ENCODE measurements at places on chromosomes 6 and 20. TPM values are rescaled to one million over a fixed set of nuclear protein-coding genes. Genes with fewer than 3 reads are reported as not detected.
A peak's percentile ranks its signal among the peaks of the same experiment; 100 is the strongest.

DNA sequence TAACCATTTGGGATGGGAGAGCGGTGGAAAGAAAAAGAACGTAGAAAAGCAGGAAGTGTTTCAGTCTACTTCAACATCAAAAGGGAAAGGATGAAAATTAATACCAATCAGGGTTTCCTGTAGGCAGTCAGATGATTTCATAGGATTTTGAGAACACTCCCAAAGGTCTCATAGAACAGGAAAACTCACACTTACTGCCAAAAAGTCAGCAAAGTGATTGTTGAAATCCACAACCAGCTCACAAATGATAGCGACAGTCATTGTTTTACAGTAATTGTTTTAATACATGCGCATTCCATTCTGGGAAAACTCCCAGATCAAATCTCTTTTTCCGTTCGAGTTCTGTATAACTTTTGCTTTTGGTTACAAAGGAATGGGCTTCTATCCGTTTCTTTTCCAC is 5.3 kb upstream of the CNKSR3 start:
- peak; percentile 89 for DNase-seq

DNA sequence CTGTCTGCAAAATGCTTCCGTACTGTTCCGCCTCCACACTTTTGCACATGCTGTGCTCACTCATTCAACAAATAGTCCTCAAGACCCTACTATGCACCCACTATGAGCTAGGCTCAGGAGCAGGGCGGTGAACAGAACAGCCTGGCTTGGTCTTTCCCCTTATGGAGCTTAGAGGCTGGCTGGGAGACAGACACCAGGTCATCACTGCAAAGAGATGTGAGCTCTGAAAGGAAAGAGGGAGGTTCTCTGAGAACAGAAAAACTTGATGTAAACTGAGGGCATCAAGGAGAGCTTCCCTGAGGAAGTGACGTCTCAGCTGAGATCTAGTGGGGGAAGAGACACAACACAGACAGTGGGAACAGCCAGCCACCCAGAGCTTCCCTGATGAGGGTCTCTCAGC is 31.0 kb upstream of the TGM2 start:
- no peak for DNase-seq

Gene GRM1
- total RNA-seq = 0.13 TPM

GRCh38 chr20:53662595-53662994 is 69.0 kb upstream of the ZNF217 start:
- no peak for DNase-seq

- DNase-seq = no peak
These were observed 45.8 kb upstream of the PIM1 start for GRCh38 chr6:37123957-37124729.

GRCh38 chr6:82085701-82086100 is 161.8 kb downstream of the IBTK start:
- no peak for DNase-seq

GRCh38 chr6:131744432-131745287 is 33.8 kb upstream of the CTAGE9 start:
- DNase-seq = peak; percentile 41

Gene GSTA3
- not detected for total RNA-seq

GRCh38 chr6:113565306-113565705 is 291.8 kb upstream of the MARCKS start:
- DNase-seq = no peak

Gene TP53TG5
- not detected for total RNA-seq

- no peak for DNase-seq
These were observed 42.5 kb downstream of the SLC2A4RG start for GRCh38 chr20:63782051-63782471.

Gene E2F1
- total RNA-seq = 7.6 TPM

- DNase-seq = no peak
These were observed 529.6 kb downstream of the ADGRB3 start for GRCh38 chr6:69164564-69165229.

- DNase-seq = no peak
These were observed 54.9 kb downstream of the LY86 start for GRCh38 chr6:6643398-6643797.

Gene CBLN4
- not detected for total RNA-seq

- DNase-seq = peak; percentile 53
These were observed 395.9 kb downstream of the PREX1 start for GRCh38 chr20:48431653-48432493.

DNA sequence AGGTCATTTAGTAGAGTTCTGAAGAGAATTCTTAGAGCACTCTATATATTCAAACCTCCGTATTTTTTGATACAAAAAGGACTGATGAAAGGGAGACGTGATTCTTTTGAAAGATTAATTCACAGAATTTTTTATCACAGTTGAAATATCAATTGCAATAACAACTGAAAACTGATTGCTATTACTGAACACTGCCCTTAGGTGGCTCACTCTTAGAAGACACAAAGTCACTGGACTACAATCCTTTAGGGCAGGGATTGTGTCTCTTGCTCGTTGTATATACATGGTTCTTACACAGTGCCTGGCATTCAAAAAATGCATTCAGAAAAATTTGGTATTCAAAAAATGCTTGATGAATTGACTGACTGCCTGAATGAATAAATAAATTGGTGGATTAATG is 17.1 kb upstream of the CALHM6 start:
- DNase-seq = no peak

- DNase-seq = no peak
These were observed 165.9 kb downstream of the NRN1 start for GRCh38 chr6:5840734-5841390.

GRCh38 chr20:11917663-11918062 is at the start of gene BTBD3:
BTBD3 (plus strand) TSS chr20:11917893; CDS start chr20:11918276, 383 bp downstream.
- DNase-seq = peak; percentile 82

GRCh38 chr6:38640216-38640909 is 634 bp upstream of the BTBD9 start:
- no peak for DNase-seq

Gene OTOR
- total RNA-seq = not detected

DNA sequence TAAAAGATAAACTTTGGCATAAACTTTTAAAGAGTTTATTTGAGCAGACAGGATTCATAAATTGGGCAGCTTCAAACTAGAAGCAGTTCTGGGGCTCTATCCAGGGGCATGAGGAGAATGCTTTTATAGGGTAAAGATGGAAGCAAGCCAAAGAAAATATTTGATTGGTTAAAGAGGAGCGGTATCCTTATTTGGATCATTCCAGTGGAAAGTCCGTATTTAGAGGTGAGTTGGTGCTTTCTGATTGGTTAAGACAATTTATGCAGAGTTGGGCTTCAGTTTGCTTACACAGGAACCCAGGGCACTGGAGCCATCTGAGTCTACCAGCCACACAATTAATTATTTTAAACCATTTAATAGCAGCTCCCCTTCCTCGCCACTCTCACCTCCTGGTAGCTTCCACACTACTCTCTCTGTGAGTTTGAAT is 37.9 kb upstream of the RNF217 start:
- DNase-seq = no peak

DNA sequence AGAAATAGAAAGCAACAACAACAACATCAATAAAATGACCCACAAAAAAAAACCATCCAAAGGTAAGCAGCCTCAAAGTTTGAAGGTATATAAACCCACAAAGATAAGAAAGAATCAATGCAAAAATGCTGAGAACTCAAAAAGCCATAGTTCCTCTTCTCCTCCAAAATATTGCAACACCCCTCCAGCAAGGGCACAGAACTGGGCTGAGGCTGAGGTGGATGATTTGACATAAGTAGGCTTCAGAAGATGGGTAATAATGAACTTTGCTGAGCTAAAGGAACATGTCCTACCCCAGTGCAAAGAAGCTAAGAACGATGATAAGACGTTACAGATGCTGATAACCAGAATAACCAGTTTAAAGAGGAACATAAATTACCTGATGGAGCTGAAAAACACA is 188.8 kb upstream of the BTBD3 start:
- no peak for DNase-seq

Gene TP53INP2
- total RNA-seq = 3.3 TPM

Gene HTR1E
- total RNA-seq = not detected

DNA sequence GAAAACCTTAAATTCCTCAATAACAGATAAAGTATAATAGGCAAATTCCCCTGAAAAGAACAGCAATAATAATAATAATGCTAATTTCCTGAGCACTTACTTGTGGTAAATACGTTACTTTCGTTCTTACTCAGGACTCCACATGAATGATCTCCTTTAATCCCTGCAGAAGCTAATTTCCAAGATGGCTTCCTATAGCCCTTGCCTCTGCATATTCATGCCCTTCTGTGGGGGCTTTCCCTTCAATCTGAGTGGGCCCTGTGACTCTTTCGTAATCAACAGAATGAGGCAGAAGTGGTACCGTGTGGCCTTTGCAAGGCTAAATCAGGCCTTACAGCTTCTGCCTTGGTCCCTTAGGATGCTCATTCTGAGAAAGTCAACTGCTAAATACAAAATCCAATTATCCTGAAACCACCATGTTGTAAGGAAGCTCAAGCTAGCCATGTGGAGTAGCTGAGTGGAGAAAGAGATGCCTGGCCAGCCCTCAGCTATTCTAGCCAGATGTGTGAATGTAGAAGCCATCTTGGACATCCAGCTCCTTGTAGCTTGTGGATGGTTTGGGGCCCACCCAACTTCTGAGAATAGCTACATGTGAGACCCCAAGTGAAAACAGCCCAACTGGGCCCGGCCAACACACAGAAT is 50.5 kb downstream of the MCUR1 start:
- no peak for DNase-seq

DNA sequence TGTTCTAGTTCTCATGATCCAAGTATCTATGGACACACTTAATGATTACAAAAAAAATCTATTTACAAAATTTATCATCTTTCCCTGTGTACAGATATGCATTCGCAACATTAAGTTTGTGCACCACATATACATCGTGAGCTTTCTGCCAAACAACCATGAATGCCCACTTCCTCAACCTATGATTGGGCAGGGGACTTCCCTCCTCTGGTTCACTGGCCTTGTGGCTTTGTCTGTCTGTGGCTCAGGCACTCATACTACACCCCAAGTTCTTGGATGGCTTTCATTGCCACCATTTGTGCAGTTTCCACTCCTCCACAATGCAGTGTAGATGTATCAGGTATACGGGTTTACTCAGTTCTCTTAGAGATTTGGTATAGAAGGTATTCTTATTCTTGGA is 74.9 kb downstream of the HS3ST5 start:
- DNase-seq = no peak

DNA sequence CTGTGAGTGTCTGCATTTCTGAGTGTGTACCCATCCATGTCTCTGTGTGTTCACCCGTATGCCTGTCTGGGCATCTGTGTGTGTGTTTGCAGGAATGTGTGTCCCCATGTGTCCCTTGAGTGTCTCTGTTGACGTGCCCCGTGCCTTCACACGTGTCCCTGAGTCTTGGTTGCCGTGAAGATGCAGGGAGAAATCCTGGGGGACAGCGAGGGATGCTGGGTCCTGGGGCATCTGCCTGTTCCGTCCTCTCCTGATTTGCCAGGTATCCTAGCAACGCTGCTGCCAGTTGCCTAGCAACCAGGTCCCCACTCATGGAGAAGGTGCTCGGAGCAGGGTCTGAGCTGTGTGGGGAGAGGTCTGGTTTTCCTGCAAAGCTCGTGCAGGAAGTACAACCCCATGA is 6.0 kb upstream of the LKAAEAR1 start:
- no peak for DNase-seq

Gene FAM209B
- total RNA-seq = not detected

Gene DSP
- total RNA-seq = 42.4 TPM

DNA sequence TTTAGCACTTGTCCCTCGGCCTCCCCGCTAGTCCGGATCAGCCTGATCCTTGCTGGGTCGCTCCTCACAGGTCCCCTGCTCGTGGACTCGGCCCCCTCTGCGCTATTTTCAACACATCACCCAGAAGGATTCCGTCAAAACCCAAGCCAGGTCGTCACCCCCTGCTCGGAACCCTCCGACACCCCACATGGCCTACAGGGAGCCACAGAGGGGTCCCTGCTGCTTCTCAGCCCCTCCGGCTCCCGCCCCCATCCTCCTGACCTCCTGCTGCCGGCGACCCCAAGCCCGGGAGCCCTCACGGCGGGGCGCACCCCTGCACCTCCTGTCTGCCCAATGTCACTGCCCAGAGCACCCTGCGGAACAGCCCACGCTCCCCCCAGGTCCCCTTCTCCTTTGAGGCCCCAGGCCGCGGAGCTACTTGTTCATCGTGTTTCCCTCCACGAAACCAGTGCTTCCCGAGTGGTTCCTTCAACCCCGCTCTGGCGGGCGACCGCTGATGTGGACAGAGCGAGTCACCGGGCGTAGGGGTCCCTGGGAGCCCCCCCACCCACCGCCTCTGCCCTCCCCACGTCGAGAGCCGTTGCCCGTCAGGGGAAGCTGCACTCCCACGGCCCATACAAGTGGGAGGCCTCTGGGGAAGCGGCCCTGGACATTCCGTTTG is 638 bp upstream of the MYL9 start:
- DNase-seq = no peak

DNA sequence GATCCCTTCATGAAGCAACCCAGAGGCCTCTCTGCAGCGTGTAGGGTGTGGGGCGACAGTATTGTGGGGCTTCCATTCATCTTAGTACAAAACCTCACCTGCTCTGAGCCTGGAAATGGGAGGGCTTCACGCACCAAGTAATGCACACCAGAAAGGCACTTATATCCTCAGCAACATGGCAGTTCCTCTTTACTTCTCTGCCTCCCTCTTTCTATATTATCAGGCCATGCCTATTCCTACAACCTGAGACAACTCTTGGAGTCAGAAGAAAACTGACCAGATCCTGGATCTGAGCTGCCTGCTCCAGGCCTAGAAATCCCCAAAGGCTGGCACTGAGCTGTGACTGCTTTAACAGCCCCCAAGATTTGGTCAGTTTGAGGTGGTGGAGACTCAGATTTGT is 7.6 kb upstream of the ZNF76 start:
- no peak for DNase-seq

GRCh38 chr6:121321282-121321681 is 13.0 kb downstream of the TBC1D32 start:
- no peak for DNase-seq

Gene CST5
- total RNA-seq = not detected

DNA sequence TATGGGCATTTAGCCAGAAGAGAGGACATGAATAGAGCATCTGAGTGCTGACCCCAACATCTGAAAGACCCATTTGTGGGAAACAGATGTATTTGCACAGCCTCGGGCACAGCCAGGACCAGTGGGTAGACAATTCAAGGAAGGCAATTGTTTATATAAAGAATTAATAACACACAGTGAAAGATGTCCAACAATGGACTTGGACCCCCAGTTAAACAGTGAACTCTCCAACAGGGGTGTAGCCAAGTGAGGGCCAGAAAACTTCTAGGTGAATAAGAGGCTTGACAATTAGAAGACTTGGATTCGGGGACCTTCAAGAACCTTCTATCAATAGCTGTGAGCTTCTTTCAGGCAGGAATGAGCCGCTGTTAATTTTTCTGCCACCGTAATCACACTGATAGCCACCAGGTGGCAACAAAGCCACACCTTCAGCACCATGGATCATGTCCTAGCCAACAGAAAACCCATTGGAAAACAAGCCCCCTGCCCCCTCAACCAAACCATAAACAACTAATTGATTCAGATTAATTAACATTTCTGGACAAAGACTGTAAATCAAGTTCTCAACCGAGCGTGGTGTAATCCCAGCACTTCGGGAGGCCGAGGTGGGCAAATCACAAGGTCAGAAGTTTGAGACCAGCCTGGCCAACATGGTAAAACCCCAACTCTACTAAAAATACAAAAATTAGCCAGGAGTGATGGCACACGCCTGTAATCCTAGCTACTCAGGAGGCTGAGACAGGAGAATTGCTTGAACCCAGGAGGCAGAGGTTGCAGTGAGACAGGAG is 8.8 kb upstream of the SRSF6 start:
- peak; percentile 90 for DNase-seq

Measured in dermis microvascular lymphatic vessel endothelial cell (primary cell).